Caco-2 (cell line): ENCODE measurements at places on chromosomes 7 and 10.

DNA sequence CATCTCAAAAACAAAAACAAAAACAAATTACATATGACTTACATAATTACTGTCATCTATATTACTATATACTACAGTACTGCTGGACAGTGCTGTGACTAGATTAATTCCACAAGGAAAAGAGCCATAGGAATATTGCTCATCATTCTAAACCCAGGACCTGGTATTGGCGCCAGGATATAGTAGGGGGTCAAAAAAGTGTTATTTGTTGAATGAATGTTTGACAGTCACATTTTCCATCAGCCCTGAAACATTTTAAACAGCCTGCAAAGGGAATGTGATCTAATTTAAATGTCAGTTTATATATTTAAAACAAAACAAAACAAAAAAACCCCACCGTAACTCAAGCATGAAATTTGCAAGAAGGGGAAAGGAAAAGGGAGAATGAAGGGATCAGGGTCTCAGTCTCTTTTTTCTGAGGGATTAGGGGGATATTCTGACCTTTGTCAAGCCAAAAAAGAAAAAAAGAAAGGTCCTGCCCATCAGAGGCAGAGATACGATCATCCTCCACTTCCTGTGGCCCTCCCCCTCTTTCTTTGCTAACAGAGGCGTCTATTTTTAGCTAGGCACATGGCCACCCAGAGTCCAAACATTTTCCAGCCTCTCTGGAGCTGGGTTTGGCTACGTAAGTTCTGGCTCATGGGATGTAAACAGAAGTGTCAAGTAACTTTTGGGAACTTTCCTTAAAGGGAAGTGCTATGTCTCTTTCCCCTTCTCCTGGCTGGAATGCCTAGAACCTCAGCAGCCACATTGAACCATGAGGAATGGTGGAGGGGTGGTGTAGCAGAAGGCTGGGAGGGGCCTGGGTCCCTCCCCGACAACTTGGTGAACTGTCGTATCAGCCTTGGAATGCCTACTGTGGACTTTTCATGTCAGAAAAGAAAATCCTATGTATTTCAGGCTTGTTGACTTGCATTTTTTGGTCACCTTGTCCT, 44.6 kb upstream of the DLG5 start:
- H3K27me3 ChIP-seq = no peaks in the 10 kb centered on the region
- no peak overlapping the region for H3K4me3 ChIP-seq
- no peaks in the 10 kb centered on the region for H3K36me3 ChIP-seq
- peak; percentile 3 for DNase-seq

GRCh38 chr10:71045936-71046335, 157.6 kb upstream of the PCBD1 start:
- H3K27me3 ChIP-seq = peaks cover 2% of the 10 kb centered on the region
- no peaks in the 10 kb centered on the region for H3K36me3 ChIP-seq
- H3K4me1 ChIP-seq = no peaks in the 10 kb centered on the region
- no peak overlapping the region for H3K4me3 ChIP-seq

- no peak overlapping the region for H3K27ac ChIP-seq
- no peaks in the 10 kb centered on the region for H3K36me3 ChIP-seq
- H3K4me3 ChIP-seq = no peak overlapping the region
- H3K4me1 ChIP-seq = no peaks in the 10 kb centered on the region
These were observed 37.1 kb upstream of the COMTD1 start for GRCh38 chr10:75272896-75273295.

- H3K36me3 ChIP-seq = no peaks in the 10 kb centered on the region; the same call in 1 of the 2 replicates
- no peaks in the 10 kb centered on the region for H3K27me3 ChIP-seq
- no peak overlapping the region for H3K27ac ChIP-seq
- DNase-seq = no peak
- H3K4me1 ChIP-seq = no peaks in the 10 kb centered on the region
These were observed 148.8 kb upstream of the ODAD2 start for GRCh38 chr10:28147706-28148105.

DNA sequence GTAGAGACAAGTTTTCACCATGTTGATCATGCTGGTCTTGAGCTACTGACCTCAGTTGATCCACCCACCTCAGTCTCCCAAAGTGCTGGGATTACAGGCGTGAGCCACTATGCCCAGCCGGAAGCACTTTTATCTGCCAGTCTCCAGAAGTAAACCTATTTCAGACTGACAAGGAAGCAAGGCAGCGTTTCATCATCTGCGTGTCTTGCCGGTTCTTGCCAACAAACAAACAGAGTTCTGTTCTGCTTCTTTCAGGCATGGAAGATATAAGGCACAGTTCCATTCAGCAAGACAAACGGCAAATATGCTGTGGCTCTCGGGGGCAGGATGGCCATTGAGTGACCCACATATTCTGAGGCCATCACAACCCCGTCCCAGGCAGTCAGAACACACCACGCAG, 15.5 kb upstream of the LARP4B start:
- DNase-seq = no peak
- no peak overlapping the region for H3K4me3 ChIP-seq
- no peaks in the 10 kb centered on the region for H3K36me3 ChIP-seq
- no peaks in the 10 kb centered on the region for H3K27me3 ChIP-seq
- H3K4me1 ChIP-seq = no peaks in the 10 kb centered on the region
- H3K27ac ChIP-seq = no peak overlapping the region

DNA sequence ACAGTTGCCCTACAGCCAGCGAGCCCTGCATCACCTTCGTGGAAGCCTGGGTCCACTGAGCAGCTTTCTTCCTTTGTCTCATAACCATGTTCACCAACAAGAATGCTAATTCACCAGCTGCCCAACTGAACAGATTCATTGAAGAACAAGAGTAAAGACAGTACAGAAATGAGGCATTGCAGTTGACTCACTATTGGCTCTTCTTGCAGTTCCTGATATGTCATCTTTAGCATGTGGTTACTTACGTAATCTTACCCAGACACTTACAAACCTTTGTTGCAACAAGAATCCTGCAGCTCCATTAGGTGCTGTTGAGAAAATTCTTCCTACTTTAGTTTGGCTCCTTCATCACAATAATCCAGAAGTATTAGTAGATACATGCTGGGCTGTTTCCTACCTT, 174.0 kb upstream of the TPK1 start:
- H3K36me3 ChIP-seq = no peaks in the 10 kb centered on the region
- H3K27ac ChIP-seq = no peak overlapping the region
- DNase-seq = no peak
- H3K4me3 ChIP-seq = no peak overlapping the region
- no peaks in the 10 kb centered on the region for H3K27me3 ChIP-seq

- no peak for DNase-seq
- H3K4me3 ChIP-seq = no peak overlapping the region
- H3K27ac ChIP-seq = no peak overlapping the region
- no peaks in the 10 kb centered on the region for H3K36me3 ChIP-seq
These were observed 30.2 kb upstream of the NME8 start for GRCh38 chr7:37817996-37818720.

DNA sequence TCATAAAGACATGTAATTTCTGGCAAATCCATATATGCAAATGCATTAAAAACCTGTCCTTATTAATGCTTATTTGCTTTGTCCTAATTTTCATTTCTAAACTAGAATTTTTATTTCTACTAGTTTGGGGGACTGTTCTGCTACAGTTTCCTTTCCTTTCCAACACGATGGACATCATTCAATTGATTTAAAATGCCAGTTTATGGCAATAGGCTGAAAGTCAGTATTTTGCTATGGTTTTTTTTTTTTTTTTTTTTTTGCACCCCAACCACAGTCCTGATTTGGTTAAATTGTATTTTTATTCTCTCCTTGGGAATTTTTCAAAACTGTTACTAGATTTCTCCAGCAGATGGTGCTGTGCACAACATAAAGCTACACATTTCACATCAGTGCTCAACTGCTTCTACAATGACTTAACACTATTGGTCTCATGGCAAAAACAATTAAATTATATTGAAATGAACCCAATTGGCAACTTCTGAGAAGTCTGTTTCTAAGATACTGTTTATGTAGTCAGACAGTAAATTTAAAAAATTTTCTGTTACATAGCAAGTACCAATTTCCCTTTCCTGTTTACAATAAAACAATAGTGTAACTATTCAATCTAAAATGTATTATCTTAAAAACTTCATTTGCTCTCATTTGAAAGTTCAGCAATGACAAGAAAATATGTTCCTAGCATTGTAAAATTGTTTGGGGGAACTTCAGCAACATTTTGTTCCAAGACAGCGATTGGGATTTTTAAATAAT, 193.8 kb upstream of the CCDC6 start:
- no peaks in the 10 kb centered on the region for H3K27me3 ChIP-seq
- no peak overlapping the region for H3K4me3 ChIP-seq
- no peak overlapping the region for H3K27ac ChIP-seq
- H3K36me3 ChIP-seq = no peaks in the 10 kb centered on the region
- no peak for DNase-seq
